ENCODE measurements at places on chromosomes 2 and 18.

DNA sequence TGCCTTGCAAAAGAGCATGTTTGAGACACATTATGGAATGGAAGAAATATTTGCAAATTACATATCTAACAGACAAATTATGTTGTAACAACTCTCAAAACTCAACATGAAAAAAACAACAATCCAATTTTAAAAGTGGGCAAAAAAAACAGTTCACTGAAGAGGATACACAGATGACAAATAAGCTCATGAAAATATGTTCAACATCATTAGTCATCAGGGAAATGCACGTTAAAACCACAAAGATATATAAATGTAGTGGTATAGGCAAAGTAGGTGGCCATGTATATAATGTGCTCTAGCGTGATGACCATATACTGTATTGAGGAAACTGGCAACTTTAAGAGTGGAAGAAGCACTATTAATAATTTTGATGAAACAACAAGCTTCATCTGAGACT lies 220.1 kb downstream of the IRS1 start:
- DNase-seq = no peak

DNA sequence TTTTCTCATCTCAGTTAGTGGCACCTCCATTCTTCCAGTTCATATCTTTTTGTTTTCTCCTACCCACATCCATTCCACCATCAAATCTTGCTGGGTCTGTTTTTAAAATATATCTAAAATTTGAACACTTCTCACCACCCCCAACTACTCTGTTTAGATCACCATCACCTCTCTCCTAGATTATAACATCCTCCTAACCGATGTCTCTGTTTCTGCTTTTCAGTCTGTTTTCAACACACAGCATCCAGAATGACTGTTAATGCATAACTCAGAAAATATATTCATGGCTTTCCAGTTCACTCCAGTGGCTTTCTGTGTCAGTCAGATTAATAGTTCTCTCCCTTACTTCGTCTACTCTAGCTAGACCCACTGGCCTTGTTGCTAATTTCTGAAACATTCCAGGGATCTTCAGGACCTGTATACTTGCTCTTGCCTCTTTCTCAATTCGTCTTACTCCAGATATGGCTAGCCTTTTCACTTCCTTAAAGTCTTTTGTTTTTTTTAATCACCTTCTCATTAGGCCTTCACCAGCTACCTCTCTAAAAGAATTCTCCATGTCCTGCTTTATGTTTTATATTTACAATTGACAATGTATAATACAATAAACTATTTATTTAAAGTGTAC lies 105.3 kb downstream of the COMMD1 start:
- no peak for DNase-seq

- DNase-seq = no peak
These were observed 267.7 kb upstream of the SIX2 start for GRCh38 chr2:45276914-45277313.

- no peak for DNase-seq
These were observed 347.2 kb upstream of the NETO1 start for GRCh38 chr18:73214970-73215369.

GRCh38 chr2:213696442-213696841 lies 412.2 kb downstream of the SPAG16 start:
- DNase-seq = no peak

GRCh38 chr2:173922760-173923159 lies 42.4 kb downstream of the SP3 start:
- no peak for DNase-seq

GRCh38 chr2:64992218-64992617 lies 3.0 kb downstream of the SLC1A4 start:
- DNase-seq = no peak

DNA sequence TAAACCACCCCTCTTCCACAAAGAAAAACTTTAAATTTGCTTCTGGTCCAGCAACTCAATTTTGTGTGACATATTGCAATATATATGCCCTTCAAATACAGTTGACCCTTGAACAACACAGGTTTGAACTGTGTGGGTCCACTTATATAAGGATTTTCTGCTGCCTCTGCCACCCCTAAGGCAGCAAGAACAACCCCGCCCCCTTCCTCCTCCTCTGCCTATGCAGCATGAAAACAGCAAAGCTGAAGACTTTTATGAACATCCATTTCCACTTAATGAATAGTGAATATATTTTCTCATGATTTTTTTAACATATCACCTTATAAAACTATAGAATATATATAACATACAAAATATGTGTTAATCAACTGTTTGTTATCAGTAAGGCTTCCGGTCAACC lies 58.3 kb downstream of the EML4 start:
- no peak for DNase-seq

DNA sequence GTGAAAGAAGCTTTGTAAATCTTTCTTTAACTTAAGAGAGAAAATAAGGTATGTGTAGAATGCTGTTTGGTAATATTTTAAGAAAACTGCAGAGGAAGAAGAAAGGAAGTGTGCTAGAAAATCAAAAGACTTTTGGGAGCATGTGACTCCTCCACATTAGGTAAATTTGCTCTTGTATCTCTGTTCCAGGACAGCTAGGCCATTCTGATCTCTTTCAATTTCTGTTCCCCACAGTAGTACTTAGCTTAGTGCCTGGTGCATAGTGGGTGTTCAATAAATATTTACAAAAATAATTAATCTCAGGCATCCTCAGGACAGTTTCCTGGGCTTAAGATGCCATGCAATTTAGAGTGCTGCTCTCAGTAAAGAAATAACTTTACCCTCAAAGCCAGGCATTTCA lies 105.0 kb downstream of the GPD2 start:
- no peak for DNase-seq

DNA sequence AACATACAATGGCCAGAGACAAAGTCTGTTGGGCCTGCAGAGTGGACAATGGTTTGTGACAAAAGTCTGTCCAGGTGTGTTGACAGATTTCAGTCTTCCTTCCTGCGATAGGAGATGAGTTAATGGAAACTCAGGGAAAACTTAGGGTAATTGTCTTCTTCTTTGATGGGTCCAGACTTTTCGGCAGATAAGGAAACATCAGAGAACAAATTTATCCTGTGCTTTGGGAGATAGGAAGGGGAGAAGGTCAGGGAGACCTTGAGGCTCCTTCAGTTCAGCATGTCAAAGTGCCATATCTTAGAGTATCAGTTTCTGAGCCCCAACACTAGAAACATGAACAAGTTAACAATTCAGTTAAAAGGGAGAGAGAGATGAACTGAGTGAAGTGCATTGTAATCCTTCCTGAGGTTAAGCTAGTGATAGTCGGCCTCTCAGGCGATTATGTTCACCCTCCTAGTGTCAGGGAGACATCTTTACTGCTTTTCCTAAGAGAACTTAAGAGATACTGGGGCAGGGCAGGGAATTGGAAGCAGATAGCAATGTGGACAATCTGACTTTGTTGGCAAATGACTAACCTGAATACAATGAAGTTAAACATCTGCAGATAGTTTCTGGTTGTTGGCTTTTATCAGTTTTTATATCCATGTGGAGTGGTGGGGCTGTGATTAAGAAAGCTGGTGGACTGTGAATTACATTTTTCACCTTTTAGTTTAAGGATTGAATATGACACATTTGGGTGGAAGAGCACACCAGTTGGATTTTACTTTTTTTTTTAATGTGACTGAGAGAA lies 248.8 kb upstream of the FN1 start:
- no peak for DNase-seq

DNA sequence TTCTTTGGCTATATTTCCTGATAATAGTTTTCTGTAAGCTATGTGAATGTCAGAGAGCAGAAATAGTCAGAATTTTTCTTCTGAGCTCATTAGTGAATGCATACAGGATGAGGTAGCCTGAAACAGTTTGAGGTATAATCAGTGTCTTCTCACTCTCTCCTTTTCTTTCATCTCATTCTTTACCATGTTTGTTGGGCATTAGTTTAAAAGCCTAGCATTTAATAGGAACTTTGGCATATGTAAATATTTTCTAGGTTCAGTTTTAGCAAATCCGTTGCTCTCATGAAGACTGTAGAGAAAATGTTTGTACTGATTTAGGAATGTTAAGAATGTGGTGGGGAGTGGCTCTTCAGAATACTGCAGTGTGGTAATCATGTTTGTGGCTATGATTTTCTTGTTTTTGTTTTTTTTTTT lies 119.4 kb downstream of the PARD3B start:
- no peak for DNase-seq

GRCh38 chr2:11993749-11994148 lies 247.3 kb downstream of the LPIN1 start:
- DNase-seq = no peak

DNA sequence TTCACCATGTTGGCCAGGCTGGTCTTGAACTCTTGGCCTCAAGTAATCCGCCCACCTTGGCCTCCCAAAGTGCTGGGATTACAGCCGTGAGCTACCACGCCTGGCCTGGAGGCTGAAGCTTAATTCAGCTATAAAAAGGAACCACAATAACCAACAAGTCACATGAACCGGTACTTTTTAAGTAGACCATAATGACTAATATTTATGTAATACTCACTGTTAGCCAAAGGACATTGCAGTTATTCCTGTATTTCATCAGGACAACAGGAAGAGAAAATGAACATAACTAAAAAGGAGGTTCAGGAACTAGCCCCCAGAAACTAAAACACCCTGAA lies 49.0 kb upstream of the TMEM87B start:
- peak; percentile 35 for DNase-seq

GRCh38 chr2:150137338-150138069 lies 350.0 kb downstream of the RND3 start:
- no peak for DNase-seq

DNA sequence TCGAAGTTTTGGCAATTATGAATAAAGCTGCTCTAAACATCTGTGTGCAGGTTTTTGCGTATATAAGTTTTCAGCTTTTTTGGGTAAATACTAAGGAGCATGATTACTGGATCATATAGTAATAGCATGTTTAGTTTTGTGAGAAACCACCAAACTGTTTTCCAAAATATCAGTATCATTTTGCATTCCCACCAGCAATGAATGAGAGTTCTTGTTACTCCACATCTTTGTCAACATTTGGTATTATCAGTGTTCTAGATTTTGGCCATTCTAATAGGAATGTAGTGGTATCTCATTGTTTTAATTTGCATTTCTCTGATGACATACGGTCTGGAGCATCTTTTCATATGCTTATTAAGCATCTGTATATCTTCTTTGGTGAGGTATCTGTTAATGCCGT lies 143.4 kb upstream of the MYO3B start:
- no peak for DNase-seq

DNA sequence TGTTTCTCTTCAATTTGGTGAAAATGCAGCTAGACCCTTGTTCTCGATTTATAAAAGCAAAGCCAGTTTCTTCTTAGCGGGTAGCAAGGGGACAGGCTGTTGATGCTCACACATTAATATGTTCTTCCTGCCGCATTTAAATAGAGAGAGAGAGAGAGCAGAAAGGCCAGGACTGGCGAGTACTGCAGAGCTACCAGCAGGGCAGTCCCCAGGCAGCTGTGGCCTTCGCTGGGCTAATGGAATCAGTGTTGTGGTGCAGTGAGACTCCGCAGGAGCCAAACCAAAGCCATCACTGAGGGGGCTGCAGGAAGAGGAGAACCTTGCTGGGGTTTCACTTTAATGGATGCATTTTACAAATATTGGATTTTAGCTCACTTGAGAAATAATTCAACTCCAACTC lies 223.6 kb downstream of the ACTR3 start:
- no peak for DNase-seq

GRCh38 chr2:172021074-172021931 lies 21.6 kb downstream of the METAP1D start:
- DNase-seq = no peak

DNA sequence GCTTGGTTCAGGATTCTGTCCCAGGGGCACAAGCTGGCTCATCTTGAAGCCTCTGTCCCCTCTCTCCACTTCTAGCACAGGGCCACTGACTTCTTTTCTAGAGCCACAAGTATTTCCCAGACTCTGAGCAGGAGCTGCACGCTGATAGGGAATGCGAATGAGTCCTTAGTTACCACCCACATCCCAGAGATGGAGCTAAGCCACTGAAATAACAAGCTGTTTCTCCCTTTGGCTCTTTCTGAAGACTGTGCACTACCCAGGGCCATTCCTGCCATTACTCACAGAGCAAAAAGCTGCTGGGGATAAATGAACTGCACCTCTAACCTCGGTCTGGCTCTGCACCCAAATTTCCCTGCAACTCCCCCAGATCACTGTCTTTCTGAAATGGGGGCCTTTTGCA lies 70.6 kb downstream of the TSN start:
- no peak for DNase-seq

DNA sequence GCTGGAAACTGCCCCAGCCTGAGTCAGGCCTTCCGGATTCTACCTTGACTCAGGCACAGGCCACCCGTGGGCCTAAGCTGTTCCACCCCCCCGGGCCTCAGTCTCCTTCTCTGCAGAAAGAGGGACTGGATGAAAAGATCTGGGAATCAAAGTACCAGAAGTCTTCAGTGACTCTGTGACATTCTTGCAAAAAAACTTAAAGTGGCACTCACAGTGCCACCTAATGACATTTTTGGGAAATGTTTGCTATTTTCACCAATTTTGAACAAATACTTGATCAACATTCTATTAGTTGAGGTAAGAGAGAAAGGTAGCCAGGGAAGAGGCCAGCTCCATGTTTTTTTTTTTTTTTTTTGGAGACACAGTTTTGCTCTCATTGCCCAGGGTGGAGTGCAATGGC lies 48.3 kb upstream of the ACAA2 start:
- DNase-seq = no peak
